CD4-positive, alpha-beta T cell treated with Interferon gamma for 1 hour (primary cell): ENCODE measurements at places on chromosomes 1 and 21.

- DNase-seq: no peak
Measured at GRCh38 chr1:205241366-205242030, 13.8 kb downstream of the TMCC2 start.

- DNase-seq: no peak
Measured at GRCh38 chr1:167479331-167479979, 38.9 kb downstream of the CD247 start.

DNA sequence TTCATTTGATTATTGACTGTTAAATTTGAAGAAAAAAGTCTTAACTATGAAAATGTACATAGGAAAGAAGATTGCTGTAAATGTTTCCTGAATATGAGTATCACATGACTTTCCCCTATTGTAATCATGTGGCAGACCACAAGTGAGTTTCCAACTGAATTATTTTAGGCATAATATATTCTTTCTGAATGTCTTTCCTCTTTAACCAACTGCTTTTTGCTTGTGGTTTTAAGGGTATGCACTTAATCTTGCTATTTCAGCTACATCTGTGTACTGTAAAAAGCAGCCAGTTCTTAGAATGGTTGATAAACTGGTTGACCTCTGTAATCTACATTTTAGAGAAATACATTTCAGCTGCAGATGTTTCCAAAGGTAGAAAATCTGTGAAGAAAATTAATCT lies 400.7 kb downstream of the NEGR1 start:
- DNase-seq: no peak

- DNase-seq: no peak
Measured at GRCh38 chr21:14486869-14487268, 59.2 kb downstream of the SAMSN1 start.

- no peak for DNase-seq
Measured at GRCh38 chr1:119715542-119715941, 3.8 kb downstream of the PHGDH start.

DNA sequence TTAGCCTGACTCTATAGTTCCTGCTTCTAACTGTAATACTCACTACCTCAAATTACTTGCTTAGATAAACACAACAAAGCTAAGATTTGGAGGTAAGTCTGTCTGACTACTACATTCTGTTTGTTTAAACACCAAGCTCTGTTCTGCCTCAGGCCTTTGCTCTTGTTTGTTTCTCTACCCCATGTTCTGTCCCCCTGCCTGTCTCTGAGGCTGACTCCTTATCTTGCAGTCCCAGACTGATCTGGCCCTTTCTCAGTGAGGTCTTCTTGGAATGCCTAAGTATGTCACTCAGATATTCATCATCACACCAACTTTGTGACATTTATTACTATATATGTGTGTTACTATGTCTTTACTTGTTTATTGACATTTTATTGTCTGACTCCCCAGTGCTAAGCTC lies 425.5 kb downstream of the LMO4 start:
- no peak for DNase-seq

DNA sequence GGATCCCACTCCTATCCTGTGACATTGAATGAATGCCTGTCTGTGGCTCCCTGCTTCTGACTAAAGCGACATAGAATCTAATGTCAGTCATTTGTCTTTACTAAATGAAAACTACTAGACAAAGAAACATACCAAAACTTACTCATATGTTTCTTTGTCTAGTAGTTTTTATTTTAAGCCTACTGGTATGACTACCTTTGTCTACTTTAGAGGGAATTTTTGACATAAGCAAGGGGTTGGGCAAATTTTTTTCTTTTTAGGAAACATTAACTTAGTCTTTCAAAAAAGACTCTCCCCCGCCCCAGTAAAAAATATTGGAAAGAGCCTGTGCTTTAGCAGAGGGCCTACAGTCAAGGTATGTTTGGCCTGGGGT lies 4.9 kb downstream of the NEK7 start:
- no peak for DNase-seq

DNA sequence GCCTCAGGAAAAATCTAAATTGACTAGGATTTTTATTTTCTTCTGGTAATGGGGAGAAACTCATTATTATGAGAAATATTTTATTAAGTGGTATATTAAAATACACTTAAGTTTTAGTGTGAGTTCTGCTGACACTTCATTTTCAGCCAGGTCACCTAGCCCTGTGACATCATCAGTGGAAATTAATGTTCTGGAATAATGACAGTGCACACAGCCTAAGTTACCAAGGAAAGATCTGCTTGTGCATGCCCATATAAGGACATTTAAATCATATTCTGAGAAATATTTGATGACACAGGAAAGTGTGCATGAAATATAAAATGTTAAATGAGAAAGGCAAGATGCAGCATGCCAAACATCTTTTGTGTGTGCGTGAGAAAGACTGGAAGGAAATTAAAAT lies 102.0 kb downstream of the KIF14 start:
- no peak for DNase-seq

GRCh38 chr1:230425252-230426091 lies 660 bp downstream of the PGBD5 start:
- DNase-seq: no peak

DNA sequence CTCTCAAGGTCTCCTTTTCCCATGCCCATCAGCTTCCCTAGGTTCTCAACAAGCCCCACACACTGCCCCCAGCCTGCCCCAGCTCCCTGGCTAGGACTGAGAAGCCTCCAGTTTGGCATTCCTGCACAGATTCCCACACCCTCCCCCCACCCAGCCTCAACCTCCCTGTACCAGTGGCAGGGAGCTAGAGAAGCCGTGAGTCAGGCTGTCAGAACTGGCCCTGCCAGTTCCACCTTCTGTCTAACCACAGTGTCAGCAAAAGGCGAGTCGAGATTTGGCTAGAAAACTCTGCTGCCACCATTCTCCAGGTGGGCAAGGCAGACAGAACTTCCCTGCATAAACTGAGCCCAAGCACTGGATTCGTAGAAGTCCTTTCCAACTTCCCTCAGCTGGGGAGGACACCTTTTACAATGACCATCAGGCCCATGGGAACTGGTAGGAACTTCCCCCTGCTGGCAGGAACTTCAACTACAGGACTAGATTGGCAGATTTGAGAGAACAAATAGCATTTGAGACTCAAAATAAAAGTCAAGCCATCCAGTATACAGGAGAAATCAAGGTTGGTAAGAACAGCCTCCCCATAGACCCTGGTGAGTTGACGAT lies 31.0 kb downstream of the TNNT2 start:
- DNase-seq: no peak

- DNase-seq: peak; percentile 63
Measured at GRCh38 chr21:25421321-25422028, 185.8 kb downstream of the MRPL39 start.

- no peak for DNase-seq
Measured at GRCh38 chr1:160570840-160571239, 8.5 kb downstream of the CD84 start.

GRCh38 chr1:151713044-151713443 lies 3.6 kb downstream of the CELF3 start:
- DNase-seq: no peak

GRCh38 chr1:174623324-174624035 lies 175.7 kb downstream of the GPR52 start:
- DNase-seq: no peak

GRCh38 chr1:212141404-212141803 lies 105.9 kb downstream of the DTL start:
- no peak for DNase-seq

- no peak for DNase-seq
Measured at GRCh38 chr1:225498549-225499136, 70.8 kb upstream of the LBR start.

DNA sequence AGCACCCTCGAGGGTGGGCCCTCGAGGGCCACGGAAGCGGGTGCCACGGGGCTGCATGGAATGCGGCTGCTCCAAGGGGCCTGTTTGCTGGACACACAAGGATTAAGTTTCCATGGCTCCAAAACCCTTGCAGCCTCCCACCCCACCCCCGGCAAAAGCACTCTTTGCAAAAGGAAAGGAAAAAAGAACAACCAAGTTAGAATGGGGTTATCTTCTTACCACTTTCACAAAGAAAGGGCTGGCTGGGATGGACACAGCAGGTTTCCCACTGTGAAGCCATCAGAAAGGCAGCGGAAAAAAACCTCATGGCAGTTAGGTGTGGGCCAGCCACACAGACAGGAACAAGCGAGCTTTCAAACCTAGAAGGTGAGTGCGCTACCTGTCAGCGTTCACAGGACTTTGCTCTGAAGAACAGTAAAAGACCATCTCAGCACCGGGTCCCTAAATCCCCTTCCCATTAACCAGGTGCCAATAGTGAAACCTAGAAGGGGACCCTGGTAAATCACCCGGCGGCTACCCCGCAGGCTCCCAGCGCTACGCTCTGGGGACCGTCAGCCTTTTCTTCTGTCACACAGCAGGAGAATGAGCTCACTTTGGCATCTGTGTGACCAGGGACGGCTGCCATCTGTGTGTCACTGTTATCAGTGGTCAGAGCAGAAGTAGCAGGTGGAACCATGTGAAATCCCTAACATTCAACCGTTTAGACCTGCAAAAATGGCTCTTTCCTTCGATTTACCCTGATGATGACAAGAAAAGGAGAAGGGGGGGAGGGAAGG lies 93.0 kb downstream of the SIM2 start:
- no peak for DNase-seq

GRCh38 chr1:203789966-203790365 lies 5.5 kb upstream of the ZBED6 start:
- DNase-seq: no peak

DNA sequence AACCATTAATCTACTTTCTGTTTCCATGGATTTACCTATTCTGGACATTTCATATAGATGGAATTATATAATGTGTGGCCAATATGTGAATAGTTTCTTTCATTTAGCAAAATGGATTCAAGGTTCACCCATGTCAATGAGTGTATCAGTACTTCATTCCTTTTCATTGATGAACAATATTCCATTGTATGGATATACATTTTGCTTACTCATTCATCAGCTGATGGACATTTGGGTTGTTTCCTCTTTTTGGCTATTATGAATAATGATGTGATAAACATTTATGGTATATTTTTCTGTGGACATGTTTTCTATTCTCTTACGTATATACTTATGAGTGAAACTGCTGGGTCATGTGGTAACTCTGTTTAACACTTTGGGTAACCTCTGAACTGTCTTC lies 97.8 kb downstream of the SCMH1 start:
- no peak for DNase-seq

DNA sequence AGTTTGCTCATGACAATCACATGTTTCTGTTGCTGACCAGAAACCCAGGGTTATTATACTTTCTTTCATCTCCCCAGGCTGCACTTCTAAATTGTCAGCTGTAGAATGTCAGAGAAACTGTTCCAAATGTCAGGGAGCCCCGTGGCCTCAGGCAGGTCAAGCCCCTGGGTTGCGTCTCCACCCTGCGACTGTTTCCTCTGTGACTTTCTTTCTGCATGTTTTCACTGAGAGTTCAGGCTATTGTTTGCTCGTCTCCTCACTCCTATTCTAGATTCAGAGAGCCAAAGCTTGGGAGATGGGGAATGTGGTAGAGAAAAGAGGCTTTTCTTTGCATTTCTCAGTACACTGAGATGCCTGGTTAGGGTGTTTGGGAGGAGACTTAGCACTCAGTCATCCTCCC lies 97.4 kb downstream of the CENPF start:
- DNase-seq: no peak

GRCh38 chr1:243883551-243883950 lies 33.5 kb upstream of the AKT3 start:
- no peak for DNase-seq

- no peak for DNase-seq
Measured at GRCh38 chr1:101166583-101167120, 70.2 kb upstream of the S1PR1 start.

DNA sequence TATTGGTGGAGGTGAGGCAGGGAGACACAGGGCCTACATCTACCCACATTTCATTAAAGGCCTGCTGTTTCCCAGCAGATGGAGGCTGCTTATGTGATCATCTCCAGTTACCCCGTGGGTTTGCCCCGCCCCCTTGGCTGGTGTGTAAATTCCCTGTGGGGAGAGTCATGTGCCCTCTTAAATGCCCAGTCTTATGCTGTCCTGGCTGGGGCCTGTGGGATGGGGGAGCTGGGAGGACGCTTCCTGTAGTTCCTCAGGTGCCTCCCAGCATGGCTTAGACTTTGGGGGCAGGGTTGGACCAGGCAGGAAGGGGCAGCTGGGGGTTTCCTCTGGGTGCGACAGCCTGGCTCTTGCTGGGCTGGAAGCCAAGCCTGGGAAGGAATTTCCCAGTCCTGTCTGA lies 15.5 kb upstream of the CITED4 start:
- peak; percentile 23 for DNase-seq

DNA sequence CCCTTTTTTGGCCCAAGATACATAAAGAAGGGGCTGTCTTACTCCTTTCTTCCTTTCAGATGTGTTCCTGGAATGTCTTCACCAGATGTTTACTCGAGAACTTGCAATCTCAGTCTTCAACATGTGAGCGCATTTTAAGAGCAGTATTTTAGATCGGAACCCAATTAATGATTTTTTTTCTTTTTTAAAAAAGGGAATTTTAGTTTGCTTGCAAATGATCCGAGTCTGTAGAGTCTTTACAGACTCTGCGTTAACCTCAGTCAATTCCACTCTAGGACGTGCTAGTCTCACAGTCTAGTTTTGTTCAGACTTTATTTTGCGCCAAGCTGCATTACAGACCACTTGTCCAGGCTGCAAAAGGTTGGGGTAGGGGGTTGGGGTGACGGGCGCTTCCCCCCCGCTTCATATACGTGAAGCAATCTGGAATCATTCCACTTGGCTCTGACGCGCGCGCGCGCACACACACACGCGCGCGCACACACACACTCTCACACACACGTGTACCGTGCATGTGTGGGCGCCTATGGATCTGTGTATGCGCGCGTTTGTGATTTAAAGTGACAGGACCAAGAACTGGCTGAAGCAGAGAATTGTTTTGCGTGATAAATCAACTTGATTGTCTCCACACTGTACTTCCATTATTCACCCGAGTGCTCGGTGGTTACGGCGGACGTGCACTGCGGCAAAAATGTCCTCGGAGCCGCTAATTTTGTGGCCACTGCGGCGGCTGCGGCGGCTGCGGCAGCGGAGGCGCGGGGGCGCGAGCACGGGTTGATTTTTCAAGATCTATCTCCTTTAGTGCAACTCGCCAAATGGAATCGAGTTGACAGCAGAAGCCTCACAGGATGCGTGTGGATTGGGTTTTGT lies 25.6 kb upstream of the NFIA start:
- peak; percentile 28 for DNase-seq

GRCh38 chr1:234325878-234326496 lies 47.3 kb upstream of the COA6 start:
- no peak for DNase-seq

DNA sequence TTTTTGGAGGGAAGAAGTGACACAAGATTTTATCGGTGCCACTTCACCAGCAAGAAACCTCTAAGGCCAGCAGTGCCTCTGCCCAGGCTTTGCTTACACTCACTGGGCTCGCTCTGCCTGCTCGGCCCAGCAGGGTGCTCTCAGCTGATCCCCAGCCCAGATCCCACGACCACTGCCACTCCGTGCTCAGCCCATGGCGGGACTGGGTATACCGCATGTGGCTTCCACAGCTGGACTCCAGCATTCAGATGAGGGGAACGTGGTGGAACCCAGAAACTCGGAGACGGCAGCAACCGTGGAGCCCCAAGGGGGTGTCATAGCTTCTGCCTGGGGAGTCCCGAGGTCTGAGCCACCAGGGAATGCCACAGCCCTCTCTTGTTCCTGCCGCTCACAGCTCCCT lies 12.9 kb downstream of the USP25 start:
- no peak for DNase-seq

GRCh38 chr1:42551180-42551579 lies 88.1 kb downstream of the CCDC30 start:
- no peak for DNase-seq
